ENCODE measurements at places on chromosomes 1 and 21. TPM values are rescaled to one million over a fixed set of nuclear protein-coding genes. Genes with fewer than 3 reads are reported as not detected.

MRPS14 gene
- total RNA-seq = 31.6 TPM

ADAMTS4 gene
- total RNA-seq = 13.6 TPM

FAM72B gene
- 4.3 TPM for total RNA-seq

NUP210L gene
- total RNA-seq = not detected

SPRR2G gene
- total RNA-seq = not detected

ADAM30 gene
- not detected for total RNA-seq

OR2L13 gene
- not detected for total RNA-seq

CD48 gene
- total RNA-seq = not detected

ADGRL4 gene
- total RNA-seq = 205 TPM

MTOR gene
- total RNA-seq = 53.1 TPM

AJAP1 gene
- not detected for total RNA-seq

TRPM2 gene
- not detected for total RNA-seq

CNR2 gene
- not detected for total RNA-seq

EVA1B gene
- 64.7 TPM for total RNA-seq

FAM20B gene
- total RNA-seq = 36.2 TPM

KRTAP23-1 gene
- not detected for total RNA-seq

DNAJC28 gene
- 1.0 TPM for total RNA-seq

TPTE gene
- total RNA-seq = not detected

BATF3 gene
- total RNA-seq = 0.25 TPM

RTCA gene
- total RNA-seq = 46.6 TPM

FBLIM1 gene
- 363 TPM for total RNA-seq

ALX3 gene
- not detected for total RNA-seq

SLC44A5 gene
- 1.6 TPM for total RNA-seq

GPR25 gene
- not detected for total RNA-seq

DR1 gene
- total RNA-seq = 52.2 TPM

NBPF3 gene
- total RNA-seq = 6.5 TPM

FCRLB gene
- total RNA-seq = 0.62 TPM

CC2D1B gene
- 32.6 TPM for total RNA-seq

CAPZB gene
- 347 TPM for total RNA-seq

FCRLA gene
- total RNA-seq = not detected

ITLN2 gene
- not detected for total RNA-seq
